Left lung (tissue), 14 donors: ENCODE measurements at places on chromosomes 3 and 15.

DNA sequence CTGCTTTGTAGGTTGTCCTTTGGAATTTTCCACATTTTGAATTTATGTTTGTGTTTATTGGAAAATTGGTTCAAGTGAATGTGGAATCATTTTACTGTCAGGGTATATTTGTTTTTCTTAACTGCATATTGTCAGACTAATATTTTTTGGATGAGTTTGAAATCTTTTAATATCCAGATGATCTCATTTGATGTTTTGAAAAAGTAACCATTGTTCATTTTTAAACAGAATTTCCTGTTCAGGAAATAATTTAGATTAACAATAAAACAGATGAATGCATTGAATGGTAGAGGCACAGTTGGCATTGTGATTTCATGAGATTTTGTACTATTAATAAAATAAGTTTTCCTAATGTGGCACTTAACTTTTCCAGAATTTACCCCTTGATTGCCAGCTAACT, 15.5 kb downstream of the TRAK1 start:
- DNase-seq: no peak

DNA sequence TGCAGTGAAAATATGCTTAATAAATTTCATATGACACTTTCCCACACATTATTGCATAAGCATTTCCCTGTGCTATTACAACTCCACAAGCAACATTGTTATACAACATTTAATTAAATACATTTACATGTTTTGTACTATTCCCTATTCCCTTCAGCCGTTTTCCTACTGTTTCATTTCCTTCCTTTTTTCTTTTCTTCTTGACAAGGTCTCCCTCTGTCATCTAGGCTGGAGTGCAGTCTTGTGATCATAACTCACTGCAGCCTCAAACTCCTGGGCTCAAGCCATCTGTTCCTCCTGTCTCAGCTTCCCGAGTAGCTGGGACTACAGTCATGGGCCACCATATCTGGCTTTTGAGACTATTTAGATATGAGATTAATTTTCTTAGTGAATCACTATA, 254.7 kb downstream of the NFKBIZ start:
- no peak for DNase-seq

- DNase-seq: no peak
Observed at GRCh38 chr3:78424656-78425055, 1343.1 kb downstream of the ROBO1 start.

GRCh38 chr15:31480356-31481025, 153.9 kb downstream of the KLF13 start:
- DNase-seq: no peak

- DNase-seq: no peak
Observed at GRCh38 chr3:63966871-63967270, 54.7 kb upstream of the SCAANT1 start.
